Activated naive CD4-positive, alpha-beta T cell treated with anti-CD3 and anti-CD28 coated beads for 36 hours (primary cell): ENCODE measurements at places on chromosomes 4 and X. TPM values are rescaled to one million over a fixed set of nuclear protein-coding genes. Genes with fewer than 3 reads are reported as not detected.

DNA sequence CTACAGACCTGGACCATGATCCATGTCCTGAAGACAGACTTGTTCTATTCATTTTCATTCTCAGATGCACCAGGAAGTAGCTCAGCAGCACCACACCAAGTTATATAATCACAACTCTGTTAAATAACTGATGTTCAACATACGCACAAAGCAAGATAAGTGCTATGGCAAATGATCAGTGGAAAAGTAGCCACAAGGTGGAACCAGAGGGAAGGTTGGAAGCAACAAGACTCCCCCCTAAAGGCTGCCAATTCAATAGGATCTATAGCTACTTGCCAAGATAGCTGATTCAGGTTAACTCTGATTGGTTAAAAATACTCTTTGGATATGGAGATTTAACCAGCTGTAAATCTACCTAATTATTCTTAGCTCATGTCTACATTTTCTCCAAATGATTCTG lies 23.7 kb upstream of the FAM47B start:
- H3K4me1 ChIP-seq: no peaks in the 10 kb centered on the region
- no peak overlapping the region for H3K27ac ChIP-seq
- no peak overlapping the region for H3K4me3 ChIP-seq
- no peaks in the 10 kb centered on the region for H3K36me3 ChIP-seq
- no peaks in the 10 kb centered on the region for H3K27me3 ChIP-seq

- no peak overlapping the region for H3K4me3 ChIP-seq
- H3K27me3 ChIP-seq: no peaks in the 10 kb centered on the region
- H3K4me1 ChIP-seq: no peaks in the 10 kb centered on the region
- H3K27ac ChIP-seq: no peak overlapping the region
These were observed 480.3 kb upstream of the GRIA3 start for GRCh38 chrX:122703762-122704161.

DNA sequence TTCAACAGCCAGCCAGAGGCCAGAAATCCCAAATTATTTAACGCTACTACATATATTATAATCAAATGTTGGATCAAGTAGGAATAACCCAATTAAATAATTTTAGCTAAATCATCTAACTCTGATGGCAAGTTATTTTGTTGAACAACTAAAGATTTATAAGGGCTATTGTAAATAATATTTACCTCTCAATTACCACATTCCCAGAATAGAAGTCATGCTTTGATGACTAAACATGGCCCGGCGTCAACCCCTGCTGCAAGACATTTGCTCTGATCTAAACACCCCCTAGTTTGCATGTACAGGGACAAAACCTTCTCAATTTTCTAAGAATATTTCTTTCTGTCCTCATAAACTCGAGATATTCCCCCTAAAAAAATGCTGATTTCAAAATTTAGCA lies 14.2 kb downstream of the VEGFC start:
- no peak for DNase-seq
- H3K27ac ChIP-seq: no peak overlapping the region
- H3K27me3 ChIP-seq: peaks cover 7% of the 10 kb centered on the region
- no peaks in the 10 kb centered on the region for H3K4me1 ChIP-seq

DNA sequence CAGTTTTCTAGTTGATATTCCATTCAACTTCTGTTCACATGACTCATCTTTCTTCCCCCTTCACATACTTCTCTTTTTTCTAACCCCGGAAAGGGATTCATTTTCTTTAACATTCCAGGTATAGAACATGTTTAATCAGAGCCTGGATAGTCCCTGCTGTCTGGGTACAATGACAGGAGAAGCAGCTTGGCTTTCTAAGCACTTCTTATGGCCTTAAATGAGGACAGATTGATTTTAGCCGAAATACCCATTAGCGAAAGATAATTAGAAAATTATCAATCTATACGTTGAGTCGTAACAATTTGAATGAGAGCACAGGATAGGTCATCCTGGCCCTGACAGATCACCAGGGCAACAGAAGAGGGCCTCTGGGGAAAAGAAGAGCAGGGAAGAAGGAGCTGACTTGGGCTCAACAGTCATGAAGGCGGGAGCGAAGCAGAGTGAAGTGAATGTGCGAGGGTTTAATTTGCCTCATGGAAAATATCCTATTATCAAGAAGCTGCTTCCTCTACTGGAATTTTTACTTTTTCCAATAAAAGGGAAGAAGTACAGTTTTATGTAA lies 62.2 kb downstream of the PPP1R2C start:
- DNase-seq: no peak
- no peaks in the 10 kb centered on the region for H3K36me3 ChIP-seq
- H3K27ac ChIP-seq: no peak overlapping the region
- H3K4me1 ChIP-seq: peaks cover 6% of the 10 kb centered on the region

GRCh38 chrX:17737986-17738713 lies 857 bp downstream of the SCML1 start:
- peak overlapping the region; percentile 88 for H3K27ac ChIP-seq
- peaks cover 36% of the 10 kb centered on the region for H3K4me1 ChIP-seq
- DNase-seq: peak; percentile 62
- peak overlapping the region; percentile 84 for H3K4me3 ChIP-seq
- H3K27me3 ChIP-seq: no peaks in the 10 kb centered on the region
- H3K36me3 ChIP-seq: no peaks in the 10 kb centered on the region

DNA sequence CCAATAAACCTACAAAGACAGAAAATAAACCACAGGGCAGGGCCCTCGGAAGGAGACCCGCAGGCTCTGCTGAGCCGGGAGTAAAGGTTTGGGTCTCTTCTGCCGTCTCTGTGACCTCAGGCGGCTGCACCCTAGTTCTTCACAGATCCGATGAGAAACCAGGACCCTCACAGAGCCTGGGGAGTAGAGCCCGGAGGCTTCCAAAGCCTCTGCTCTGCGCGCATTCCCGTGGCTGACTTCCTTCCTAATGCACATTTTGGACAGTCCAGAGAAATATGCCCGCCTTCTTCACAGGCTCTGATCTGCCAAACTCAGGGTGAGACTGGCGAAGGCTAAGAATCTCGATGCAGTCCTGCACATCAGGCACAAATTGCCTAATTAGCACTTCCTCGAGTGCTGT lies 245.5 kb downstream of the EVC2 start:
- no peaks in the 10 kb centered on the region for H3K4me1 ChIP-seq
- no peak overlapping the region for H3K4me3 ChIP-seq
- no peak for DNase-seq
- H3K36me3 ChIP-seq: no peaks in the 10 kb centered on the region
- no peak overlapping the region for H3K27ac ChIP-seq
- H3K27me3 ChIP-seq: no peaks in the 10 kb centered on the region

DNA sequence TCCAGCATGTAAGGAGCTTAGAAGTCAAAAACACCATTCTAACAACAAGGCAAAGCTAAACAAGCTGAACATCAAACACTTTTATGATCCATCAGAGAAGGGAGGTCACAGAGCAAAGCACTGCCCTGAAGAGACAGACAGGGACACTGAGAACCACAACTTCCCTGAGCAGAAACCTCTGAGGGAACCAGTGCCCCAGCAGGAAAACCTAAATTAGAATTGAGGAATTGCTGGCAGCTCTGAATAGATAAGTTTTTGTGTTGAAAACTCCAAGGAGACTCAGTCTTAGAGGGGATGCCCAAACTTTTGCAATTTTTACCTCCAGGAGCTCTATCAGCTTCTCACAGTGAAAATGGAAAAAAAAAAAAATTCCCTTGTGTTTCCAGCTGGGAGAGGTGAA lies 83.0 kb upstream of the MAPK10 start:
- no peaks in the 10 kb centered on the region for H3K36me3 ChIP-seq
- no peak overlapping the region for H3K27ac ChIP-seq
- no peak overlapping the region for H3K4me3 ChIP-seq
- no peaks in the 10 kb centered on the region for H3K4me1 ChIP-seq

GRCh38 chr4:94577136-94577535 lies 125.4 kb downstream of the PDLIM5 start:
- H3K27ac ChIP-seq: no peak overlapping the region
- H3K4me3 ChIP-seq: no peak overlapping the region
- no peaks in the 10 kb centered on the region for H3K36me3 ChIP-seq
- H3K4me1 ChIP-seq: no peaks in the 10 kb centered on the region
- H3K27me3 ChIP-seq: no peaks in the 10 kb centered on the region

TASL gene
- 1.1 TPM for total RNA-seq

UCP1 gene
- not detected for total RNA-seq
